ENCODE measurements at places on chromosomes 5 and 9.
A peak's percentile ranks its signal among the peaks of the same experiment; 100 is the strongest.

GRCh38 chr9:93644397-93645088, 68.2 kb downstream of the PHF2 start:
- DNase-seq, result no peak

- DNase-seq, result no peak
Measured at GRCh38 chr5:124740071-124740470, 6.4 kb downstream of the ZNF608 start.

- peak; percentile 6 for DNase-seq
Measured at GRCh38 chr5:7881091-7881490, 12.1 kb downstream of the MTRR start.

GRCh38 chr9:20317701-20318100, 304.6 kb downstream of the MLLT3 start:
- no peak for DNase-seq

DNA sequence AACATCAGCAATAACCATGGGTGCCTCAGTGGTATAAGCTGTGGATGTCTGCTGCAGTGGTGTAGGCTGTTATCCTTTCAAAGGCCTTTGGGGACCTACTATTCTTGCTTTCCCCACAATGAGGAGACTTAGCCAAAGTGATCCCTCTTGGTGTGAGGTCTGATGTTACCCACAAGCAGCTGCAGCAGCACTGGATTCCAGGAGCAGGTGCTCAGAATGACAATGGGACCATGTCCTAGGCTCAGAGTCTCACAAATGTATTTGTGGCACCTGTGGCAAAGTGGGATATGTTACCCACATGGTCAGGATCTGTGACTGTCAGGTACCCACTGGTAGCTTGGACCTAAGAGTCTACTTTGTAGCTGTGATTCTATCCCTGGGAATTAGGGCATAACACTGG, 70.4 kb downstream of the RNF130 start:
- no peak for DNase-seq

DNA sequence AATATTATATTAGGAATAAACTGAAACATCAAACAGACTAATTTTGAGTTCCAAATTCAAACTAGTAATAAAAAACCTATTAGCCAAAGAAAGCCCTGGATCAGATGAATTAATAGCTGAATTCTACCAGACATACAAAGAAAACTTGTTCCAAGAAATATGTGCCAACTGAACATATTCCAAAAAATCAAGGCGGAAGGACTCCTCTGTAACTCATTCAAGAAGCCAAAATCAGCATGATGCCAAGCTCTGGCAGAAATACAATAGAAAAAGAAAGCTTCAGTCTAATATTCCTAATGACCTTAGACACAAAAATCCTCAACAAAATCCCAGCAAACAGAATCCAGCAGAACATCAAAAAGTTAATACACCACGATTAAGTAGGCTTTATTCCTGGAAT, 619.1 kb upstream of the COX7C start:
- no peak for DNase-seq

DNA sequence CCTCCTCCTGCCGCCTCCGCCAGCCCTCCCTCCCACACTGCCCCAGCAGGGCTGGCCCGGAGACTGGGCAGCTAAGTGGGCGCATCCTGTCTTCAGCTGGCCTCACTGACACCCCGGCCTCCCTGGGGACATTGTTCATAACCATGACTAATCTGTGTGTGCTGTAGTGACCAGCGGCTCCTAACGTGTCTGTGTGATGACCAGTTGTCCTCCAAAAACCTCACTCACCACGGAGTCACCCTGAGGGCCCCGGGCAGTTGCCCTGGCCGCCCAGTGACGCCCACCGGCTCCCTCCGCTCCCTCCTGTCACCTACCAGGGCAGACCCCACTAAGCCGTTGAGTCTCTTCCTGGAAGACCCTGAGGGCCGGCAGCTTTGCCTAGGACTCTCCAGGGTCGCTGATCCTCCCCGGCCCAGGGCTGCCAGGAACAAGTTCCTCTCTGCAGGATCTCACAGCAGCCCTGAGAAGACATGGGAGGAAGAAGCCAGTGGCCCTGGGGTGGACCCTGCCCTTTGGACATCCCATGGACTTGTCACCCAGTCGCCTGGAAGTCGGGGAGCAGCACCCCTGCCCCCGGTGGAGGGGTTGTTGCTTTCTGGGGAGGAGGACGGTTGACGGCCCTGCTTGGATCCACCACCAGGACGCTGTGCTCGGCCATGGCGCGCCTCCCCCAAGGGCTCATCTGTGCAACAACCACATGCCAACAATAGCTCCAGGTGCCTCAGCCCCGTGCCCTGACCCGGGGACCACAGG, 110.2 kb upstream of the LMX1B start:
- no peak for DNase-seq

GRCh38 chr5:65816729-65817128, 94.7 kb downstream of the NLN start:
- peak; percentile 32 for DNase-seq

- DNase-seq, result no peak
Measured at GRCh38 chr9:126925876-126926275, 11.3 kb downstream of the RALGPS1 start.

GRCh38 chr5:3362606-3362910, 233.1 kb upstream of the IRX1 start:
- no peak for DNase-seq

GRCh38 chr9:126116351-126117157, 210.1 kb upstream of the MVB12B start:
- no peak for DNase-seq

GRCh38 chr5:71454913-71455312, 538 bp upstream of the BDP1 start:
- no peak for DNase-seq

- no peak for DNase-seq
Measured at GRCh38 chr5:56986626-56986947, 34.7 kb upstream of the MIER3 start.

- DNase-seq, result no peak
Measured at GRCh38 chr9:129814432-129815223, 9.3 kb downstream of the TOR1A start.

GRCh38 chr5:13809921-13810320, 134.6 kb downstream of the DNAH5 start:
- DNase-seq, result no peak

GRCh38 chr5:129820-130219, 37.9 kb downstream of the PLEKHG4B start:
- no peak for DNase-seq

- DNase-seq, result peak; percentile 48
Measured at GRCh38 chr5:139690064-139690802, 42.1 kb downstream of the CXXC5 start.

GRCh38 chr9:135196474-135196873, 109.0 kb downstream of the OLFM1 start:
- no peak for DNase-seq

GRCh38 chr9:22374051-22374450, 72.6 kb upstream of the DMRTA1 start:
- no peak for DNase-seq

- DNase-seq, result peak; percentile 60
Measured at GRCh38 chr5:102971676-102972293, 148.2 kb downstream of the GIN1 start.

DNA sequence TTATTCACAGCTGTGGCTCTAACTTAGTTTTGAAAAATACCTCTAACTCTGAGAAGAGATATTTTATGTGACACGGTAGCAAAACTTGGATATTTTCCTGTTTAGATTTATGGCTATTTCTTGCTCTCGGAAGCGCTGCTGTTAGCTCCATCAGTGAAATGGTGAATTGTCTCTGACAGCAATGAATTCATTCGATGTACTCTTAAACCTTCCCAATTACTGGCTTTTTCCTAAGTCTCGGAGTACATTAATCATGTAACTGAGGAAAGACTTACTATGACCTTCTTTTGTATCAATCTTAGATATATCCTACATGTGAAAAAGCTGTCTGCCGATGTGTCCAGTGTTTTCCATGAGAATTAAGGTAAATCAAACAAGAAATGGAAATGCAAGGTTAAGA, 613.0 kb downstream of the KIF4B start:
- no peak for DNase-seq

DNA sequence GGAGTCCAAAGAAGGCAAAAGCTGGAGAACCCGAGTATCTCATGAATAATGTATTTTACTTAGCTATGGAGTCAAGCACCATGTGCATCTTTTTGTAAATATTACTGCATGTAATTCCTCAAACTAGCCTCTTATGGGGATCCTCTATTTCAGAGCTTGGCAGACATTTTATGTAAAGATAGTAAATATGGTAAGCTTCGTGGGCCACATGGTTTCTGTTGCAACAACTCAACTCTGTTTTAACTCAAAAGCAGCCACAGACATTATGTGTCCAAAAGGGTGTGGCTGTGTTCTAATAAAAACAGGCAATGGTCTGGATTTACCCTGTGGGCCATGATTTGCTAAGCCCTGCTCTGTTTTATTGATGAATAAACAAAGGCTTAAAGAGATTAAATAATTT, 17.3 kb downstream of the DAPK1 start:
- no peak for DNase-seq

- no peak for DNase-seq
Measured at GRCh38 chr5:112203229-112203628, 215.8 kb downstream of the EPB41L4A start.

- peak; percentile 81 for DNase-seq
Measured at GRCh38 chr9:128117613-128118471, 9.7 kb downstream of the PTGES2 start.

All from Kasumi-1 (cell line).